Stimulated activated naive CD4-positive, alpha-beta T cell treated with Interleukin-2 at 50 U/mL for 16 hours (primary cell): ENCODE measurements at places on chromosomes 1 and 21.
A peak's percentile ranks its signal among the peaks of the same experiment; 100 is the strongest.

GRCh38 chr1:39328095-39328494, 123.6 kb downstream of the MACF1 start:
- no peak for DNase-seq

DNA sequence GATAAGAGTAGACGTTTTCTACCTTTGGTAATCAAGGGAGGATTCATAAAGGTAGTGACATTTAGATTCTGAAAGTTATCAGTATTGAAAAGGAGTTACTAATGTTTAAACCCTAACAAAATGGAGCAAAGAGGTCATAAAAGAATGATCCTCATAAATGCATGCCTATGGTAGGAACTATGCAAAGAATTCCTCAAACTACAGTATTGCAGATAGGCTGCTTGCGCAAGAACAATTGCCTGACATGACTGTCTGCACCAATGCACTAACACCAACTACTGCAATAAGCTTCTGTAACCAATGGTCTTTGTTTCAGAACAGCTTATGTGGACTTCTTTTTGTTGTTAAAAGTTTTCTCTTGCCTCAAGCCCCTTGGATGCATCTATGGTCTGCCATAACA, 597.3 kb upstream of the ADGRL4 start:
- DNase-seq, result no peak

- no peak for DNase-seq
Measured at GRCh38 chr1:159974350-159974965, 20.4 kb upstream of the SLAMF9 start.

GRCh38 chr1:218363141-218363540, 18.0 kb downstream of the TGFB2 start:
- DNase-seq, result no peak

DNA sequence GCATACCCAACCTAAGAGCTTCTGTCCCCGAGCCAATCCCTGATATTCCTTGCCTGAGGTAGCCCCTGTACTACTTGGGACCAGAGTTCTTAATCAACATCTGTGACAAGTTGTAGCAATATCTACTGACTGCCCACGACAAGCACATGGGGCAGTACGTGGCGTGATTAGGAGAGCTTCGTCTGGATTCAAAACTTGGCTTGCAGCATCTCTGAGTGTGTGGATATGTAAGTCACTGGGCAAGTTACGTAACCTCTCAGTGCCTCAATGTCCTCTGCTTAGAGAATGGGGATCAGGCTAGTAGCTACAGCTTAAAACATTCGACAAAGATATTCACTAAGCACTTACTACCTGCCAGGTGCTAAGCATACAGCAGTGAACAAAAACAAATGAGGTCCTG, 5.0 kb downstream of the HSPG2 start:
- no peak for DNase-seq

GRCh38 chr1:119960501-119960900, 64.2 kb upstream of the ADAM30 start:
- no peak for DNase-seq

- no peak for DNase-seq
Measured at GRCh38 chr1:234756066-234756774, 146.2 kb upstream of the IRF2BP2 start.

- no peak for DNase-seq
Measured at GRCh38 chr1:223123011-223123610, 19.9 kb downstream of the TLR5 start.

DNA sequence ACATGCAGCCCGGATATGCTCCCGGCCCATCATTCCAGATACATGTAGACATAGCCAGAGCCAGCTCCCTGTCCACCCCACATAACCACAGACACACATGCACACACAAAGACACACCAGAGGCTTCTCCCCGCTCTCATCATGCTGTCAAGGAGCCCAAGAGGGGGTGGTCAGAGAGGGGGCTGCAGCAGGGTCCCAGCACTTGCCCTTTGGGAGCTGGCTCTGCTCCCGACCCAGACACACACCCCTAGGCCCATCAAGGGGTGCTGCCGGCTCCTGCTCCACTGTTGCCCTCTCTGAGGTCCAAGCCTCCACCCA, 2.6 kb downstream of the PTAFR start:
- DNase-seq, result no peak

DNA sequence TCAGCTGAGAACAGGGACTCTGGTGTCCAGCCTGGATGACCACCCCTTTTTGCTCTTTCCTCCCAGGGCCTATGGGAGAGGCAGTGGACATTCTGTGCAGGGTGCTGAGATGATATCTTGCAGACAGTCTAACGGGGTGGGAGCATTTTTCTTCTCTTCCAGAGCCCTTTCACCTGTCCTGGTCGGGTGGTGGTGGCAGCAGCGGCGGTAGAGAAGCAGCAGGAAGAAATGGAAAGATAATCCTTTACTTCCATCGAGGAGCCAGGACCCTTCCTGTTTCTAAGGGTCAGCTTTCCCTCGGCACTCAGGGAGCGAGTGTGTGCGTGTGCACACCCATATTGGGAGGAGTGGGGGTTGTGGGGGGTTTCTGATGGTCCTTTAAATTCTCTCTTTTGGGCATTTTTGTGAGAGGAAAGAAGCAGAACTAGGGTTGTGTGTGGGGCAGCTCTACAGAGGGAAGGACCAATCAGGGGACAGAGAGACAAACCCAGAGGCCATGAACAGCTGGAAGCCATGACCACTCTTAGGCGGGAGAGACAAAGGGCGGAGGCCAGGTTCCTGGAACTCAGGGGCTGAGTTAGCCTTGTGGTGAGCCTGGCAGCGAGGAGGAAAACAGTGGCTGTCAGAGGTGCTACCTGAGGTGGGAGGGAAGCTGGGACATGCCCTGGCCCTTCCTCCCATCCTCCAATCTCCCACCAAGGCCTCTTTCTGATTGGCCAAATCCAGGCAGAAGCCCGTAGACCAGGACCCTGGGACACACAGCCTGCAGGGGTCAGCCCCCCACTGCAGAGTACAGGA, 31.2 kb upstream of the CSF3R start:
- DNase-seq, result no peak

DNA sequence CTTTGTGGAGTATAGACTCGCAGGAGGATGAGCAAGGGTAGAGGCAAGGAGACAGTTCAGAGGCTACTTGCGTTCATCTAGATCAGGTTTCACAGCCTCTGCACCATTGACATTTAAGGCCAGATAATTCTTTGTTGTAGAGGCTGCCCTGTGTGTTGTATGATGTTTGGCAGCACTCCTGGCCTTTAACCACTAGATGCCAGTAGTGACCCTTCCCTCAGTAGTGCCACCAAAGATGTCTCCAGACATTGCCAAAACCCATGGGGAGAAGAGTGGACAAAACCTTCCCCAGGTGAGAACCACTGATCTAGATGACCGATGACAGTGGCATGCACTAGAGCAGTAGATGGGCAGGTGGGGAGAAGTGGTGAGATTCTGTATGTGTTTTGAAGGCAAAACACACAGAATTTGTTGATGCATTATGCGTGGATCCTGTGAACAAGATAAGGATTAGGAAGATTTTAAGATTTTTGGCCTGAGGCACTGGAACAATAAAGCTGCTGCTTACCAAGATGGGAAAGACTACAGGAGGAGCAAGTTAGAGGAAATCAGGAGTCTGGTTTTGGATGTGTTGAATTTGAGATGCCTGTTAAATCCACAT, 9.9 kb upstream of the COG2 start:
- DNase-seq, result no peak

GRCh38 chr1:154838988-154839387, 31.1 kb downstream of the KCNN3 start:
- DNase-seq, result no peak

- no peak for DNase-seq
Measured at GRCh38 chr1:94039871-94040569, 80.9 kb downstream of the ABCA4 start.

DNA sequence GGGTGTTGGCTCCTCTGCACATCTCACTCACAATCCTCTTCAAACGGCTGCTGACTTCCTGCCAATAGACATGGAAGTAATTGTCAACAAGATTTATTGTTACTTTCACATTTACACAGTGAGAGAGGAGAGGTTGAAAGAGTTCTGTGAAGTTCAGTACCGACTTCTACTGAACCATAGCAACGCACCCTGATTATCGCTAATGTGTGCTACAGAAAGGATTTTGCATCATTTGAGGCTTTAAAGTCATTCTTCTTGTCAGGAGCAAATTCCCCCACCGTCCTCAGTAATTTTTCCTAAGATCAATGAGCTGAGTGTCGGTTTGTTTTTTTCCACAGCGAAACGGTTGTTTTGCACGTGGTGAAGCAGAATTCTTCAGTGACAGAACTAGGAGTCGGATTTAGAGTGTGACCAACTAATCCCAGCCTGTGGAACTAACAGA, 361.0 kb downstream of the ADGRL2 start:
- DNase-seq, result no peak

DNA sequence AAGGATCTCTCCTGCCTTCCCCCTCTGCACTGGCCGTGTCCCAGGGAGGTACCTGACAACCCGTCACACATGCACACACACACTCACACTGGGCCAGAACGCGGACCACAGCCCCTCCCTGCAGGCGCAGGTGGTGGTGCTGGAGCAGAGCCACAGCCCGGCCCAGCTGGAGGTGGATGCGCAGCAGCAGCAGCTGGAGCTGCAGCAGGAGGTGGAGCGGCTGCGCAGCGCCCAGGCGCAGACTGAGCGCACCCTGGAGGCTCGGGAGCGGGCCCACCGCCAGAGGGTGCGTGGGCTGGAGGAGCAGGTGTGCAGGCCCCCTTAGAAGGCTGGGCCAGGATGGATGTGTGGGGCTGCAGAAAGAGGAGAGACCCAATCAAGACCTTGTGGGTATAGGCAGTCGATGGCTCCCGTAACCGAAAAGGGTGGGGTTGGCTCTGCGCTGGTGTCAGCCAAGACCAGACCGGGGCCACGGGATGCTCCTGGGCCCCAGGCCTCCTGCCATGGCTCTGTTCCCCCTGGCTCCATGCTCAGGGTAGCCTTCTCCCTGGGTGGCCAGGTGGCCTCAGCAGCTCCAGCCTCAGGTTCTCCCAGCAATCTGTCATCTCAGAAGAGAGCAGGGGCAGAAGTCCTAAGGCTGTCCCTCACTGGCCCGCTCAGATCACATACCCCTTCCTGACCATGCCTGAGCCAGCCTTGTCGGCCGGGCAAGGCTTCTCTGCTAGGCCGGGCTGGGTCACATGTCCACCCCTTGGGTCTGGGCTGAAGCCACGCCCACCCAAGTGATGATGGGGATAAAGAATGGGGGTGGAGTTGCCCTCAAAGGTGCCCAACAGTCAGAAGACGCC, 8.9 kb downstream of the MFAP2 start:
- DNase-seq, result no peak

- DNase-seq, result no peak
Measured at GRCh38 chr21:32529679-32530078, 55.6 kb downstream of the TCP10L start.

DNA sequence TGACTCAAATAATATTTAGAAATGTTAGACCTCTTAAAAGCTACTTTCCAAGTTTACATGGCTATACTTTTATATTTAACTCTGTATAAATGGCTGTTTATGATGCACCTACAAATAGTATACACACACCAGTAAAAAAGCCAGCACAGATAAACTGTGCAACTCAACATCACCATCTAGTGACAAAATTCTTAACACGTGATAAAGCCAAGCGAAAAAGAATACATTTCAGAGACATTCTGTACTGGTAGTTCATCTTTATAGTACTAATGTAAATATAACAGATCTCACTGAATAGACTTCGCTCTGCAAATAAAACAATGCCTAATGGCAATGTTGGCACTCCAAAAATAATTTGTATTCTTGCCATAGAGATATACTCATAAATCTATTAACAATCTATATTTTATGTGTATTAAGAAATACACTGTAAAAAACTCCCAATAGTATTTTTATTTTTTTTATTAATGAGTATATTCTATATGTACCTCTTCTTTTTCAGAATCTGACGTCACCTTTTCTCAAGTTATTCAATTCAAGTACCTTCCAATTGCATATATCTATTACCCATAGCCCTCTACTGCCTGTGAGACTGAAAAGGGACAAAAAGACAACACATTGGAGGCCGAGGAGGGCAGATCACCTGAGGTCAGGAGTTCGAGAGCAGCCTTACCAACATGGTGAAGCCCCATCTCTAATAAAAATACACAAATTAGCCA, 100.2 kb downstream of the DPYD start:
- no peak for DNase-seq

GRCh38 chr21:28592205-28592865, 400.3 kb downstream of the LTN1 start:
- DNase-seq, result no peak

DNA sequence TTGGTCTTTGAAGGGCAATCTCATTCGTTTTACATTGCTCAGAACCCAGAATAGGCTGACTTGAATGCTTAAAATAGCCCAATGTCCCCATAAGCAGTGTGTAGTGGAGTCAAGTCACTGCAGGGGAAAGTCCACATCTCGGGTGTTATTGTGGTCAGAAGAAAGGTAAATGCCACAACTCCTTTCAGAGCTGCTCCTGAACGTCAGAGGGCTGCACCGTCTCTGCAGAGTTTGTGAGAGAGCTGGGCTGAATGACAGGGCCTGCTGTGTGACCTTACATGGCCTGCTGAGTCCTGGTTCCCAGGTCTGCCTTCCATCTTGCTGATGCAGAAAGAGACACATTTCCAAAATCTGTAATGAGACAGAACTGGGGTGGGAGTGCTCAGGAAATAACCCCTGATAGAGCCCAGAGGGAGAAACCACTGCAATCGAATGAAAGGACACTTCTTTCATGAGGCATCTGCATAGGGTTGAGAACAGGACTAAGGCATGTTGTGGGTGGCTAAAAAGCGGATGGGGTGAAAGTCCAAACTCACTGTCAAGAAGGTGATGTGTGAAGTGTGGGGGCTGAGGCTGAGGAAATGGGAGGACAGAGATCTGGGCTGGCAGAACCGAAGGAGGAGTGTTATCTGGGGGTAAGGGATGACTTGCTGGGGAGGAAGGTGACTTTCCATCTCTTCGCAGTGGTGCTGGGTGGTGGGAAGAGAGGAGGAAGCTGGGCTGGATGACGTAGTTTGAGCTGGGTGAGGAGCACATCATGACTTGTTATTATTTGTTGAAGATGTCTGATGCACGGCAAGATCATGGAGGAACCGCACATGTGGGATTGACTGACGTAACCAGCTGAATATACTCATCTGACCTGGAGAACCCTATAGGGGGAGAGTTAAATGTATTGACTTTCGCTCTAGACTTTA, 33.7 kb downstream of the XCL2 start:
- DNase-seq, result no peak

DNA sequence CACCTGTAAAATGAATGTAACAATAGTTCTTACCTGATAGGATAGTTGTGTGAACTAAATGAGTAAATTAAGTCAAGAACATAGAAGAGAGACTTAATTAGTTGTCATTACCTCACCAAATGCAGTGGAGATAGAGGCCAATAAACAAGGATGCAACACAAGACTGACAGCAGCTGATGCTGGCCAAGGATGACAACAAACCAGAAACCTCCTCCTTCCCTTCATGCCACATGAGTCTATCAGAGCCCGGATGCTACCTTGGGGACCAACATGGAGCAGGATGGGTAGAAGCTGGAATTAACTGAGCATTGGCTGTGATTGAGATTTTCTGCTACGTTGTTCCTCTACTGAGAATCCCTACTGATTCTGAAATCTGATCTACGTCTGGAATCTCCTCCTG, 30.3 kb upstream of the USP1 start:
- DNase-seq, result no peak

GRCh38 chr1:110673197-110673701, 1.5 kb downstream of the KCNA3 start:
- DNase-seq, result peak; percentile 12
